SW 1271 (cell line): ENCODE measurements at places on chromosomes 5 and 9.

DNA sequence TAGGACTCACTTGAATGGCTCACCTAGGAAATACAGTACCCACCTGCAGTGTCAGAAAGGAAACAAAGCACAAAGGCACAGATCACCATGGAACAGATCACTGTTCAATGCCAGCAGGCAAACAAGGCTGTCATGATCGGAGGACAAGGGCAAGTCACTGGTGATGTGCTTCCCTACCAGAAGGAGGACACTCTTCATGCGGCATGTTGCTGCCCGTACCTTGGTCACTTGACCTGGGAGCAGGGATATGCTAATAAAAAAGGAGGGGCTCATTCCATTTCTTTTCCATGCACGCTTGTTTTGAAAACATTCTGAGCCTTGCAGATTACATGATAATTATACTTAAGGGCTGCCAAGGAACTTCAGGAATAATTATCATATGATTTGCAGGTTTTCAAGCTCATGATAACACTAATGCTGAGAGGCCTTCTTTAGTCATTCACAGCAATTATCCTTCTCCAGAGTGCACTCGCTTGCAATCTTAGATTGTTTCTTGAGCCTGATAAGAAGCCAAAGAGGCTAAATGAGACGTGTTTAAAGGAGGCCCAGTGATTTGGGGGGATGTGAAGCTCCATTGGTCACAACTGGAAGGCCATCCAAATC is 36.1 kb upstream of the STARD4 start:
- DNase-seq = no peak

GRCh38 chr9:9556865-9557803 is 1055.7 kb downstream of the PTPRD start:
- DNase-seq = no peak

GRCh38 chr9:136133191-136133958 is 14.7 kb upstream of the TMEM250 start:
- DNase-seq = no peak

GRCh38 chr9:124676159-124676551 is 95.0 kb downstream of the NR6A1 start:
- no peak for DNase-seq

GRCh38 chr5:72149742-72150141 is 42.5 kb downstream of the MAP1B start:
- DNase-seq = no peak

- DNase-seq = no peak
These were observed 25.5 kb downstream of the TNPO1 start for GRCh38 chr5:72841756-72842535.

DNA sequence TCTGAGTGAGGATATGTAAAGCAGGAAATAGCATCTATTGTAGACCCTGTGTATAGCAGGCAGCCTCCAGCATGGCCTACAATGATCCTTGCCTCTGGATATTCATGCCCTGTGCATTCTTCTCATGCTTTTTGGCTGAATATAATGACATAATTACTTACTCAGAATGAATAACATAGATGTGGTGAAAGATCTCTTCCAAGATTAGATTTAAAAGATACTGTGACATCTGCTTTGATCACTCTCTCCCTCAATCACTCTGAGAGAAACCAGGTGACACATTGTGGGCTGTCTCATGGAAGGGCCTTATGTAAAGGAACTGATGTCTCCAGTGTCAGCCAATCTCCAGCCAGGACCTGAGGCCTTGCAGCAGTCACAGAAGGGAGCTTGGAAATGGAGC is 376.7 kb downstream of the DNAH5 start:
- DNase-seq = peak; percentile 86

- DNase-seq = no peak
These were observed 30.3 kb upstream of the GRXCR2 start for GRCh38 chr5:145903113-145903512.

DNA sequence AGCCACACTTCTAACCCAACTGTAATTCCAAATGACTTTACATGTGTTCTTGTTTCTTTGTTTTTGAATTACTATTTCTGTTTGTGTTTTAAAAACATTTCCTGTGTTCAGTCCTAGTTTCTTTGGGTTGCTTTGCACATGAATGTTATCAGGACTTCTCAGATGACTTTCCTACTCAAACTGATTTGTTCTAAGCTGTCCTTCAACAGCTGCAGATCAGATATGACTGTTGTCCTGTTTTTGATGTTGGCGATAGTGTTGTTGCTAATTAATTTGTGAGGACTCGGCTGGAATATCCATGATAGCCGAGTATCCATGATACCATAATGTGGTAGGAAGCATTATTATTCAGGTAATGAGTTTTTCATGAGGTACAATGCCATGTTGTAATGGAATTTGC is 98.6 kb downstream of the CHSY3 start:
- no peak for DNase-seq

GRCh38 chr9:6780690-6781089 is 22.9 kb downstream of the KDM4C start:
- DNase-seq = no peak

GRCh38 chr5:78008356-78008967 is 232.3 kb upstream of the TBCA start:
- peak; percentile 60 for DNase-seq

DNA sequence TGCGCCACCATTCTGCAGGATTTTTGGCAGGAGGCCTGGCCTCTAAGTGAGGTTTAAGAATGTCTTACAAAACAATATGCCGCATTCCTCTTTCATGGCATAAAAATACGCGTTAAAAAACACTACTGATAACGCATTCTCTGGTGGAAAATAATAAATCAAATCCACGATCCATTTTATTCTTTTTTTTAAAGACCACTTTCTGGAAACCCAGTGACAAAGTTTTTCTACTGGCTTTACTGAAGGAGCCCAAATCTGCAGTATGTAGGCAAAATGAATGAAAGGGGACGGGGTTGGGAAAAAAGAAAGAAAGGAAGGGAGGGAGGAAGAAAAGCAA is 2.0 kb downstream of the SV2C start:
- no peak for DNase-seq
